ENCODE measurements at places on chromosomes 6 and 20.

GRCh38 chr20:44460795-44461141, 14.9 kb upstream of the TTPAL start:
- no peak for DNase-seq

DNA sequence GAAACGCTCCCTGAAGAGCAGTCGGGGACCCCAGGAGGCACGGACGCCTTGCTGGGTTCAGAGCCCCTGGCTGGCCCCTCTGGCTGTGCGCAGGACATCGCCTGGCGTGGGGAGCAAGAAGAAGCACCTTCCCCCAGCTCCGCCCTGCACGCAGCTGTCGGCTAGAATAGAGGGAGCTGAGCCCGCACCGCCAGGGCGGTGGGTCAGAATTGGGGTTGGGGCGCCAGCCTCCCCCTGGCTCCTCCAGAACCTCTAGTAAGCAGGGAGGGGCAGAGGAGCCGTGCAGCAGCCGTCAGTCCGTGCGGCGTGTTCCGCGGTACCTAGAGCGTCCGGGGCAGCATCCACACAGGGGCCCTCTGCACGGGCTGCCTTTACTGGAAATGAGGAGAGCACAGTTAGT, 53.2 kb downstream of the KCNQ2 start:
- no peak for DNase-seq

GRCh38 chr20:33444797-33445560, 1.4 kb upstream of the SNTA1 start:
- no peak for DNase-seq

- no peak for DNase-seq
These were observed 714.8 kb downstream of the DHX35 start for GRCh38 chr20:39676857-39677391.

Measured in tibial artery (tissue), 4 donors.